ENCODE measurements at places on chromosomes 7 and 10.

DNA sequence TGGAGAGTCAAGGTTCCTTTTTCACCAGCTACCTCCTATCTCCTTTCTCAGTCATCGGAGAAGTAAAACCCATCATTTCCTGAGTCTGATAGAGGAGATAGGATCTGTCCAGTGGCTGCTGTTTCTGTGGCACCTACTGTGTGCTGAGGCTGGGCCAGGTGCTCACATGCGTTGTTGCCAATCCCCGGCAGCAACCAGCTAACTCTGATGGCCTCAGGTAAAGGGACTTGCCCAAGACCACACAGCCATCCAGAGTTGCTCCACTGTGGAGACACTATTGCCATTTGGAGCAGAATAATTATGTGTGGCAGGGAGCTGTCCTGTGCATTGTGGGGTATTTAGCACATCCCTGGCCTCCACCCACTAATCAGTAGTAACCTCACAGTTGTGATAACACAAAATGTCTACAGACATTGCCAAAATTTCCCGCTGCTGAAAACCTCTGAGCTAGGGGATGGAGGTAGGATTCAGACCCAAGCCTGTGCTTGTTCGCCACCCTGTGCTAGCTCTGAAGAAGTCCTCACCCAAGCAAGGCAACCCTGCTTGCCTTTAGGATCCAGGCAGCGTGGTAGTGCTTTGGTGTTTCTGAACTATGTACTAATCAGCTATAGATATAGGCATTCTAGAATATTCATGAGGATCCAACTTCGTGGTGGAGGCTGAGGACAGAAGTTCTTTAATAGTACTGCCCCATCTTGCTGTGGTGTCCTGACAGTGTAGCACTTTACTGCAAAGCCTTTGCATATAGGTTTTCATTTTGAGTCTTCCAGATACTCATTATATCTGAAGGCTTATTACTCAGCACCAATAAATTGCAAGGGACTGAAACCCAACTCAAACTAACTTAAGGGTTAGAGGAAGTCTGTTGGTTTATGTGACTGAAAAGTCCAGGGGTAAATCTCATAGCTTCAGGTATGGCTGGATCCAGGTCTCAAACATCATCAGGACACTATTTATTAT is 164.6 kb downstream of the GRK5 start:
- no peak for DNase-seq

GRCh38 chr10:91313796-91314485 is 93.5 kb downstream of the PCGF5 start:
- DNase-seq, result no peak

GRCh38 chr10:86757113-86757972 is 924 bp downstream of the BMPR1A start:
- DNase-seq, result no peak

GRCh38 chr10:132450825-132451505 is 54.0 kb downstream of the PWWP2B start:
- no peak for DNase-seq

DNA sequence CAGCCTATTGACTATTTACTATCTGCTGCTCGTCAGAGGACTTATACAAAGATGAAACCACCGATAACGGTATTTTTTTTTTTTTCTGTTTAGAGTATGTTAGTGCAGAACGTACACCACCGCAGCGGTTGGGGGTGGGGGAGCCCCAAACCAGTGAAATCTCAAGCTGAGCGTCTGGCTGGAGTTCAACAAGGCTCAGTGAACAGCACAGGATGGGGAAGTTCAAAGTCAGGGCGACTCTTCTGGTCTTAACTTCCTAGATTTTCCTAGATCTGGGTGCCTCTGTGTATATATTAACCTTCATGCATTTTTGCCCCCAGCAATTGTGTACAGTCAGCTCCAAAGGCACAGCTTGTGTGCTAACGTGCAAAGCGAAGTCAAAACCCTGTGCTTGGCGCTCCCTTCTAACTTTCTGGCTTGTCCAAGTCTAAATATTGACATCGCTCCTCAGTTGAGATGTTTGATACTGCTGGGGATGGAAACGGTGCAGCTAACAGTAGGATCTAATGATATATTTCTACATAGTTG is 1.1 kb downstream of the RHOBTB1 start:
- no peak for DNase-seq

DNA sequence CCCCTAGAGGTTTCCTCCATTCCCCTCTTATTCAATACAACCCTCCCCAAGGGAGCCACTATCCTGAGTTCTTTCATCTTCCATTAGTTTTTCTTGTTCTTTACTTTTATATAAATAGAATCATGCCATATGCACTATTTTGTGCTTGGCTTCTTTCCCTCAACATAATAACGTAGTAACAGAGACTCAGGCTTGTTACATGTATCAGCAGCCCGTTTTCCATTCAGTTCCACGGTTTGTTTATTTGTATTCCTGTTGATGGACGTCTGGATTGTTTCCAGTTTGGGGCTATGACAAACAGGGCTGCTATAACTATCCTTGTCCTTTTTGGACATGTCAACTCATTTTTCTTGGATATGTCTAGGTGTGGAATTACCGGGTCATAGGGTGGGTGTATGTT is 264.4 kb upstream of the MKI67 start:
- no peak for DNase-seq

GRCh38 chr10:123573236-123574108 is 92.7 kb upstream of the GPR26 start:
- no peak for DNase-seq

GRCh38 chr10:34184397-34184796 is 630.7 kb downstream of the PARD3 start:
- DNase-seq, result no peak

GRCh38 chr7:27921081-27921836 is 181.3 kb downstream of the TAX1BP1 start:
- DNase-seq, result no peak

DNA sequence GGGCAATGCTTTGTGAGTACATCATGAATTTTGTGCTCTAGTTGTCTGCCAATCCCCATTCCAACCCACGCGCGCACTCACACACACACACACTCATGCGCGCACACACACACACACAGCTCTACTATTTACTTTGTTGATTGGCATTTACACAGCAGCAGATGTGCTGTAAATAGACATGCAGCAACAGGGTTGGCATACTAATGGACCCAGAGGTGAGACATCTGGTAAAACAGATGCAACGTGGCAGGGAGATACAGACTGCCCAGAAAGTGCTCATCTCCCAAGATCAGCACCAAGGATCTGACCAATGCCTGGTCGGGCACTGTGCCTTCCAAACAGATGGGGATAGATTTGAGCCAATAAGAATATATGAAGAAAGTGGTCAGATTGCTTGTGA is 873.0 kb downstream of the SORCS3 start:
- DNase-seq, result no peak

- no peak for DNase-seq
These were observed 1.7 kb downstream of the PGAM1 start for GRCh38 chr10:97427571-97428179.

GRCh38 chr7:1050956-1051690 is 6.8 kb downstream of the GPR146 start:
- DNase-seq, result no peak

- DNase-seq, result no peak
These were observed 328.4 kb upstream of the C7orf33 start for GRCh38 chr7:148261996-148262688.

- DNase-seq, result no peak
These were observed 42.7 kb downstream of the NPTX2 start for GRCh38 chr7:98659756-98660155.

DNA sequence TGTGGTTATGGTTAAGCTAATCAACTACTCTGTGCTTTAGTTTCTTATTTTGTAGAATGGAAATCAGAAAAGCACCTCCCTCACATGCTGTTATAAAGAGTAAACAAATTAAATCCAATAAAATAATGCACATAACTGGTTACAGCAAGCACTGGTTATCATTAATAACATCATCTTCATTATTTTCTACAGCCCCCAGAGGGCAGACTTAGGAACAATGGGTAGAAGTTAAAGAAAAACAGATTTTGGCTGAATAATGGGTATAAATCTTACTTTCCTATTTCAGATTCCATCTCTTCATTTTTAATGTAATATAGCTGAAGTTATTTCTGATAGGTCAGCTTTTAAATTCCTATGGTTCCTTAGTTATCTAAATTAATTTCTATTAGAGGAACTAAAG is 126.5 kb downstream of the DOCK4 start:
- DNase-seq, result no peak

DNA sequence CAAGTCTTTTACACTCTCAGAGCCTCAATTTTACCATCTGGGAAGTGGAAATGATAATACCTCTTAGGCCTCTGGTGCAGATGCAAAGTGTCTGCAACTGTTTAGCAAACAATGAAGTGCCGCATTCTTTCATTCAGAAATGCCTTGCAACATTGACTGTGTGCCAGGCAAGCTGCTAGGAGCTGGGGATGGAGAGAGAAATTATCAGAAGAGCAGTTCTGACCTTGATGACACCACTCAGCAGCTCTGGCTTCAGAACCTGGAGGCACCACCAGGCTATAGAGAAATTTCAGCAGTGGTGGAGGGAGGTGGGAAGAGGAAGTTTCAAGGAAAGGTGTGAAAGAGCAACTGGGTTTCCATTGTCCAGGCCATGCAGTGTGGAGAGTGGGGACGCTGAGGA is 78.1 kb upstream of the HABP2 start:
- no peak for DNase-seq

DNA sequence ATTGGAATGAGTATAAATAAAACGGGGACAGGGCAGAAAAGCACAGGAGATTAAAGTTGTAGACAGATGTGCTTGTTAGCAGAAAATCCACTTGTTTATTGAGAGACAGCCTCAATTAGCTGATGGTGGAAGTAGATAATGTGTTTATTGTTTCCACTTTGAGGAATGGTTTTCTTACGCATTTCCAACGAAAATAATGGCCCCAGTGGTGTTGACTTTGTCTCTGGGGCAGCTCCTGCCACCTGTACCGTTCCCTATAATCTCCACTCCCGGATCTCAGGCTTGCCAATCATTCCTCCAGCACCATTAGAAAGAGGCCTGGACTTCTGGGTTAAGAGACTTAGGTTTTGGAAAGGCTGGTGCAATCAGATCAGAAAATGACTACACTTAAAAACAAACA is 638.7 kb downstream of the PARD3 start:
- DNase-seq, result no peak

GRCh38 chr7:270351-270983 is 19.5 kb upstream of the FOXL3 start:
- DNase-seq, result no peak

DNA sequence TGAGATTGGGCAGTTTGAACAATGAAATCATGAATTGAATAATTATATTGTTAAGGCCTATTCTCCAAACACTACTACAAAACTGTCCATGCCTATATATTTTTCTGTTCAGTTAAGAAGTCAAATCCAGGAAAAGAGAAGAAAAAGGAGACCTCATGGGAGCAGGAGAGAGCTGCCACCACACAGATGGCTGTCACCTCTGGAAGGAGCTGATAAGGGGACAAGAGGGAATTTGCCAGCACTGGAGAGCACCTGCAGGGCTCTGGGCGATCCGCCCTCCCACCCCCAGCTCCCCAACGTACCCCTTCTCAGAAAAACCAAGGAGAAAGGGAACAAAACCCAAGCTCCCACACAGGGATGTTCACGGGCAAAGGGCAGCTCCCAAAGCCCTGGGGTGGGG is 227.8 kb downstream of the TNS3 start:
- DNase-seq, result no peak

DNA sequence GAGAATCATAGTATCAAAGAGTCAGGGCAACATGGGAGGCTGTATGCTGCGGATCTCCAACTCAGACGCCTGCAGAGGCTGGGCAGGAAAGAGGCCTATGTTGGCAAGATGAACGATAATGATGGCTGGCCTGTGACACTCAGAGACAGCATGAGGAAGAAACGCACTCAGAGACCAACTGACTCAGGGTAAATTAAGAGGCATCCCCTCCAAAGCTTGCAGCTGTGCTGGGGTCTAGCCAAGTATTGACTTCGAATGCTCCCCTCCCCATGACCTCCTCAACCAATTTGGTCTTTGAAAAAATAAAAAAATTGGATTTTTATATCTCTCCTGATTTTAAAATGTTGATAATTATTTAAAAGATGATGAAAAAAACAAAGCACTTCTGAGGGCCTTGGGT is 718.9 kb downstream of the GRID1 start:
- no peak for DNase-seq

DNA sequence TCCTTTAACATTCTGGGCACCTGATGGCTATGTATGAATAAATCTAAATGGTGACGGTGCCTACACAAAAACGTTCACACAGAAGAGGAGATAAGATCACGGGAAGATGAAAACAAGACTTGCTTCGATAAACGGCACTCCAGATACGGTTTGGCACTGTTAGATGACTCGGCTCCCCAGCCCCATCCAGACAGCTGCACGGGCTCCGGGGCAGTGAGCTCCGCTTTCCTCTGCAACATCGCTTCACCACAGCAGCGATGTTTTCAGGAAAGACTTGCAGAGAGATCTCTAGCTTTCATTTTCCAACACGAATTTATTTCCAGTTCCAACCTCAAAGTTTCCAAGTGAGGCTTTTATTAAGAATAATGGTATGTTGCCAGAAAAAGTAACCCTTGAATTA is 132.1 kb downstream of the KLF6 start:
- DNase-seq, result no peak

DNA sequence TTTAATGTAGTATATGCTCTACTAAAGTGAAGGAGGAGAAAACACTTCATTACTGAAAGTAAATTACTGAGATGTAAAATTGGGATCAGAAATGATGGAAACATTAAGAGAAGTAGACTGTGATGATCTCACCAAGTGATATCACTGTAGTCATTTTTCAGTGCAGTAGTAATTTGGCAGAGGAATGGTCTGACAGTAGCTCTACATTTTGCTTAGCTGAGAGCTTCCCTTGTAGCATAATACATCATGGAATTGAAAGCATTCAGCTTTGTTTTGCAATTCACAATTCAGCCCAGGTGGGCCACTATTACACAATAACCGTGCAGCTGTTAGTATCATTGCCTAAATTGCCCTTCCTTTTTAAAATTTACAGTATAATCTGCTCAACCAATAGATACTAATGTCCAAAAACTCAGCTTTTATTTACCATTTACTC is 19.4 kb upstream of the CABCOCO1 start:
- no peak for DNase-seq

DNA sequence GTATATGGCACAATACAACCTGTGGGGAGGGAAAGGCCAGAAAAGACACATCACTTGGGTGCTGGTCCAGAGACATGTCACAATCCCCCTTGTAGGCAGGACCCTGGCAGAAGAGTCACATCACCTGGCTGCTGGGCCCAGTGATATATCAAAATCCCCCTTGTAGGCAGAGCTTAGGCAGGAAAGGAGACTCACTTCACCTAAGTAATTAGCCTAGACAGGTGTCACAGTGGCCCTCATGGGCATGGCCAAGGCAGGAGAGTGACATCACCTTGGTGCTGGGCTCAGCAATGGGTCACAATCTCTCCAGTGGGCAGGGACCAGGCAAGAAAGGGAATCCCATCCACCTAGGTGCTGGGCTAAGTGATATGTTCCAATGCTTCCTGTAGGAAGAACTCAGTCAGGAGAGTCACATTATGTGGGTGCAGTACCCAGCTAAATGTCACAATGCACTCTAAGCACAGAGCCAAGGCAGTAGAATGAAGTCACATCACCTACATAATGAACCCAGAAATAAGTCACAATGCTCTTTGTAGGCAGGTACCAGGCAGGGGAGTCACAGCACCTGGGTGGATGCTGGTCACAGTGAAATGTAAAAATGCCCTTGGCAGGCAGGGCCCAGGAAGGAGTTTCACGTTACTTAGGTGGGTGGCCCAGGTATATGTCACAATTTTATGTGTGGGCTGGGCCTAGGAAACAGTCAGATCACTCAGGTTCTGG is 18.9 kb upstream of the ZNF736 start:
- no peak for DNase-seq
